ENCODE measurements at places on chromosomes 2 and 18. TPM values are rescaled to one million over a fixed set of nuclear protein-coding genes. Genes with fewer than 3 reads are reported as not detected.

The ACTG2 gene
- not detected for total RNA-seq

The LIPG gene
- total RNA-seq = 32.4 TPM

The SLC11A1 gene
- total RNA-seq = 0.09 TPM

The PDCD1 gene
- total RNA-seq = not detected

The CRYGD gene
- not detected for total RNA-seq

The RUFY4 gene
- total RNA-seq = not detected

The MATN3 gene
- 1.3 TPM for total RNA-seq

The TRMT61B gene
- total RNA-seq = 22.6 TPM

The CCDC141 gene
- not detected for total RNA-seq

Measured in neural crest cell (in vitro differentiated cells).